Activated T-helper 9 cell treated with anti-CD3 and anti-CD28 coated beads, Interleukin-2, amount 50 U/mL, for 16 hours (primary cell): ENCODE measurements at places on chromosomes 3 and 15.

GRCh38 chr15:80093854-80094418, 34.5 kb downstream of the ZFAND6 start:
- DNase-seq = no peak

DNA sequence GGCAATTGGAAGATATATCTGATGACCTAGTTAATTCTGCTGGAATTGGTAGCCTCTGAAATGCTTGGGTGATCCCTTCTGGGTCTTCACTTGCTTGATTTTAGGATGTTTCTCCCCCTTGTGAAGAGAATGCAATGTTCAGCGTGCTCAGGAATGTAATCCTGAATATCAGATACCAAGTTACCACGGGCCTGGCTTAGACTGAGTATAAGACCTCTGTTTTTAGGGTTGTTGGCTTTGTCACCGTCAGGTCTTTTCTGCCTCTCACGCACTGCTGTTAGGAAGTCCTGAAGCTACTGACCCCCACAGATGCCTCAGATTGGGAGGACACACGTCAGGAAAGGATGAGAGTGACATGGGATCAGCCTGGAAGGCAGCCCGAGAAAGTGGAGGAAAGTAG, 198.5 kb downstream of the CDIN1 start:
- no peak for DNase-seq

DNA sequence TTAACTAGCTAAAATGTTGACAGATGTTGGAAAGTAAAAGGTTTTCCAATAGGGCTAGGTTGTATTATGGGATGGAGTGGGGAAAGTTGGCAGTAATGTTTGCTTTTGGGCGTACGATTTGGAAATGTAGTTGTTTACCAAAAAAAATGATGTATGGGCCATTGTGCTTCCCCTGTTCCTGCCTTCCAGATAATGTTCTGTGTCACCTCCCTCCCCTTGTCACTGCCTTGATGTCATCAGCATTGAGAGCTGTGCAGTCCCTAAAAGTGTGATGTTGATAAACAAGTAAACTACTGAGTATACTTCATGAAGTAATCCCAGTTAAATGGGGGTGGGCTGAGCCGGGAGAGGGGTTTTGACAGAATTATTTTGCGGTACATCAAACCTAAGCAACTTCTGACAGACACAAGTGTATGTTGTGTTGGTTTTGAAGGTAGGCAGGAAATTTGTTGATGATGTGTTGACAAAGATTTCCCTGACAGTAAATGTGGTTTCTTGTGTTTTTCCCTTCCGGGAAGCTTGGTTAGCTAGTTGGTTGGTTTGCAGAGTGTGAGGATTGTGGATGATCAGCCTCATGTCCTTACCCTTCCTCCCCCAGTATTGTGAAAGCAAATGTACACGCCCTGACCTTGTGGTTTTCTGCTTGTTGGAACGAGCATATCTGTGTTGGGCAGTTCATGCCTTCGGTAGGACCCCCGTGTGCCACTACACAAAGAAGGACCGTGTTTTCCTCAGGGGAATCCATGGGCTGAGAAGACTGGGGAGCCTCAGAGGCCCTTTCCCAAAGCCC, 87.3 kb downstream of the PGPEP1L start:
- no peak for DNase-seq

GRCh38 chr3:171654809-171655208, 155.5 kb downstream of the PLD1 start:
- no peak for DNase-seq

GRCh38 chr3:87225659-87226058, 1.4 kb upstream of the CHMP2B start:
- no peak for DNase-seq

DNA sequence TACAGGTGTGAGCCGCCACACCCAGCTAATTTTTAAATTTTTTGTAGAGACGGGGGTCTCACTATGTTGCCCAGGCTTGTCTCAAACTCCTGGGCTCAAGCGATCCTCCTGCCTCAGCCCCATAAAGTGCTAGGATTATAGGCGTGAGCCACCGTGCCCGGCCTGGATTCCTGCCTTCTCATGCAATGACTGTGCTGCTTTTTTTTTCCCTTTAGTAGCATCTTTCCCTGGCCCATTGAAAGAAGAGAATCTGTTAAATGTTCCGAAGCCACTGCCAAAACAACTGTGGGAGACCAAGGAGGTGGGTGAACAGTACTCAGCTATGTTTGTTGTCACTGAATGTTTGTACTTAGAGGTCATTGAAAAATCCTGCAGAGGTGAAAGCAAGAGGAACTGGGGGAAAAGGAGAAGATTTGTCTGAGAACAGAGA, 88.0 kb downstream of the CRTC3 start:
- DNase-seq = no peak

- no peak for DNase-seq
Measured at GRCh38 chr3:13457593-13457992, 22.5 kb upstream of the HDAC11 start.

GRCh38 chr15:77496715-77497109, 76.0 kb downstream of the HMG20A start:
- DNase-seq = peak; percentile 47
